ENCODE measurements at places on chromosomes 12 and 14. TPM values are rescaled to one million over a fixed set of nuclear protein-coding genes. Genes with fewer than 3 reads are reported as not detected.

GRCh38 chr14:49767270-49767570 lies 733 bp upstream of the KLHDC2 start:
- DNase-seq = no peak

- no peak for DNase-seq
Measured at GRCh38 chr14:75559045-75559444, 19.4 kb upstream of the FLVCR2 start.

GRCh38 chr12:124231980-124232653 lies 62.8 kb upstream of the RFLNA start:
- DNase-seq = peak; percentile 37

DNA sequence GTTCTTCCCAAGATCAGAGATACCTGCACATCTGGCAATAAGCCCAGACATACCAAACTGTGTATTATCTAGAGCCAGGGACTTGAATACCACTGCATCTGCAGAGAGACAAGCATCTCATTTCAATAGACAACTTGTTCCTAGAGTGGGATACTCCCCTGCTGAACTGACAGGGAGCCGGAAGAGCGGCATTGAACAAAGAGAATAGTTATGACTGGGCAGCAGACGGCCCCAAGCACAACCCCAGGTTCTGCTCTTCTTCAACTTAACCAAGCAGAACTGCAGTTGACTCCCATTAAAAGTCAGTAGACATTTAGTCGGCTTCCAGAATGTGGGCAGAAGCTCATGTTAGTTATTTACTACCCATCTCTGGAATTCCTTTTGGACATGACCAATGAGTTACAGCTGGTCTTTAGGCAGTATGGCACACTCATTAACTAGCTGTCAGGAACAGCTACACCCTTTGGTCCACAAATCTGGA lies 112.9 kb downstream of the HMGA2 start:
- DNase-seq = no peak

DNA sequence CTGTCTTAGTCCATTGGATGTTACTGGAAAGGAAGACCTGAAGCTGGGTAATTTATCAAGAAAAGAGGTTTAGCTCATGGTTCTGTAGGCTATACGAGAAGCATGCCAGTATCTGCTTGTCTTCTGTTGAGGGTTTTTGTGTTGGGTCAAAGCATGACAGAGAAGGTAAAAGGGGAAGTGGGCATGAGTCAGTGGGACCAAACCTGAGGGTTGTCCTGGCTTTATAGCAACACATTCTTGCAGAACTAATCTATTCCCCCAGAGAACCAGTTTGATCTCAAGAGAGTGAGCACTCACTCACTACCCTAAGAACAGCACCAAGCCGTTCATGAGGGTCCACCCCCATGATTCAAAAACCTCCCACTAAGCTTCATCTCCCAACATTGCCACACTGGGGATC lies 19.0 kb upstream of the KRAS start:
- no peak for DNase-seq

GRCh38 chr12:13119826-13120225 lies 16.4 kb upstream of the GSG1 start:
- DNase-seq = no peak

DNA sequence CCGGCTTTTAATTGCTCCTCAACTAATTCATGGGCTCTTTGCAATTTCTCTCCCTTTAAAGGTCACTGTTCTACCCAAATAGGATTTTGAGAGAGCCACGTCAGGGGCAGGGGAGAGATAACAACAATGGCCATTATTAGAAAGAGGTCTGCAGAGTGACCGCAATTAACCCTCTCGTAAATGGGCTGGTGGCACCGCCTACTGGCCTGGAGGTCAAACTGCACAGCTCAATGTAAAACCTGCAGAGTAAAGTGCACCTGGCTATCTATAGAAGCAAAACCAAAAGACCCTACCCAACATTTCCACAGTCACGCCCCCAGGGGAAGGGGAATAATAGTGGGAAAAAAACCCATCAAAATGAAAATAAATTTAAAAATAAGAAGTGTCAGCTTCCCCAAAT lies 21.6 kb upstream of the CLEC4E start:
- DNase-seq = no peak

GRCh38 chr14:75672605-75673192 lies 11.7 kb downstream of the TTLL5 start:
- DNase-seq = no peak

- no peak for DNase-seq
Measured at GRCh38 chr12:89072294-89073026, 279.8 kb downstream of the DUSP6 start.

DNA sequence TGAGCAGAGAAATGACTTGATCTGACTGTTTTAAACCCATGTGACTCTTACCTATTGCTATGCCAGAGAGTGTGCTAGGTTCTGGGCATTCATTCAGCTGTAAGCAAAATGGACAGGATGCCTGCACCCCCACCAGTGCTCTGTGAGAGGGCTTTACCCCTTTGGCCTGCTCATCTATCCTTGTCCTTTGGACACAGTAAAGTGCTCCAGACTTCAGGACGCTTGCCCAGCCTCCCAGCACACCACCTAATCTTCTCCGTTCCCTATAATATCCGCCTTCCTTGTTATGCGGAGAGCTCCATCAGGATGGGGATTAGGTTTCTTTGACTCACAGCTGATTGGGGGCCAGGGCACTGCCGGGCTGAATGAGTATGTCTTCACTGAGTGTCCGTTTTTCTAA lies 4.4 kb upstream of the ZNF839 start:
- DNase-seq = no peak

GRCh38 chr12:88417531-88417930 lies 162.7 kb downstream of the KITLG start:
- DNase-seq = no peak

- no peak for DNase-seq
Measured at GRCh38 chr12:130611026-130611905, 104.8 kb downstream of the RIMBP2 start.

- no peak for DNase-seq
Measured at GRCh38 chr12:104424955-104425354, 31.8 kb upstream of the CHST11 start.

- DNase-seq = peak; percentile 78
Measured at GRCh38 chr12:56119361-56119796, 1.3 kb downstream of the ZC3H10 start.

GRCh38 chr12:123115409-123116121 lies 35.3 kb downstream of the PITPNM2 start:
- peak; percentile 73 for DNase-seq

GRCh38 chr14:63605041-63605532 lies 36.6 kb downstream of the WDR89 start:
- DNase-seq = no peak

GRCh38 chr12:31853520-31853919 lies 105.7 kb upstream of the RESF1 start:
- DNase-seq = no peak

- no peak for DNase-seq
Measured at GRCh38 chr12:101782273-101782731, 43.0 kb upstream of the SYCP3 start.

GRCh38 chr12:113298861-113299545 lies 35.9 kb downstream of the SLC8B1 start:
- DNase-seq = no peak

GRCh38 chr12:1463073-1463905 lies 131.1 kb downstream of the FBXL14 start:
- DNase-seq = no peak

- no peak for DNase-seq
Measured at GRCh38 chr14:34404416-34404815, 57.6 kb downstream of the SPTSSA start.

DNA sequence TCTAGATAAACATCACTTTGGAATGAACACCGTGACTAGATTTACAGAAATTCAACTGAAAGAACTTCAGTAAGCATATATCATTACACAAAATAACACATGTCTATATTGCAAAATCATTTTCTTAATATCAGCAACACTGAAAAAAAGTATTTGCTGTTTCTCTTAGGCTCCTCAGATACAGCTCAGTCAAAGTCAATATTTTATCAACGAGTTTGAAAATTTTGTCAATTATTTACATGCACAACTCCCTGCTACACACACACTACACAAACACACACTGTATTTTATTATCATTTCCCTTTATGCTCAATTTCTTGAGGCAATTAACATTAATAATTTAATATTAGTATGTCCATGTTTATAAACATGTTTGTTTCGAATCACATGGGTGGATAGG lies 3.8 kb downstream of the PZP start:
- DNase-seq = no peak

DNA sequence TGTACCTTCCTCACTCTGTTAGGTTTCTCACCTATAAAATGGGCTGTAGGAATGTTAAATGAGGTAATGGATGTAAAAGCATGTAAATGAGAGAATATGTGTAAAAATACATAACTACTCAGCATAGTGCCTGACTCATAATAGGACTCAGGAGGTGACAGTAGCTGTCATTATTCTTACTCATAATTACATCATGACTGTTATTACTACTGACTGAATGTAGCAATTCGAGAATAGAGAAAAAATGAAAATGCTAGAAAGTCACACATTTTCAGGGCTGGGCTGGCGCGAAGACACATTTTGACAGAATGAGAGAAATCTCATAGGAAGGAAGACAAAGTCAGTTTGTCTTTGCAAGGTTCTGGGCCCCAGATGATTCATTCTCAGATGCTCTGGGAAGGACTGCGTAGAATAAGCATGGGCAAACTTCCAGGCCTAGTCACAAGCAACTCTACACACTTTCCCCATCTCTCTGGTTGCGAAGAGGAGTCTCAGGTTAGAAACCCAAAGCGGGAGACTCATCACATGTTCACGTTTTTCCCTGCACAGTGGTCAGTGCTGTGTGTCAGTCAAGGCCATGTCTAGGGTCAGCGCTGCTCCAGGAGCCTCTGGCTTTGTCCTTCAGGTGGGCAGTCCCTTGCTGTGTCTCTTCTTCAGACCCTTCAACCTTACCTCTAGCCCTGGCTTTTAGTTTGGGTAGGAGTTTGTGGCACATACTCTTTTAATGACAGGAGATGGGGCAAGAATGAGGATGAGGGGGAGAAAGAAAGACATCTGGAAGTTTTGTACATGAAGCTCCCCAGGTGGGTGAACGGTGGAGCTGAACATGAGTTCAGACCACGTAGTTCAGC lies 8.4 kb downstream of the GPRC5A start:
- DNase-seq = no peak

DNA sequence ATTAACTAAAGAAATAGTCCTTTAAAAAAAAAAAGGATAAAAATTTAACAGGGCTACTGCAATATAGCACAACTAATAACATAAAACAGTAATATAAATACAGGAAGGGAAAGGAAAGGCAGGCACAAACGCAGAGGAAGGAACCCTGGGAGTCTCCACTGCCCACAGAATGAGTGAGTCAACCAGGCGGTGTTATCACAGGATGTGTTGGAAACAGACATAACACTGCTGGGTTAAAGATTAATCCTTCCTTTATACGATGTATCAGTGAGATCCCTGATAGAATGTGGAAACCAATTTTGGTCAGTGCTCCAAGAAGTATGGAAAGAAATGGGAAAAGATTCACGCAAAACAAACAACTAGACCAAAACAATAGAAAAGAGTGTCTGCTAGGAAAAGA lies 47.9 kb downstream of the FGD6 start:
- no peak for DNase-seq

DNA sequence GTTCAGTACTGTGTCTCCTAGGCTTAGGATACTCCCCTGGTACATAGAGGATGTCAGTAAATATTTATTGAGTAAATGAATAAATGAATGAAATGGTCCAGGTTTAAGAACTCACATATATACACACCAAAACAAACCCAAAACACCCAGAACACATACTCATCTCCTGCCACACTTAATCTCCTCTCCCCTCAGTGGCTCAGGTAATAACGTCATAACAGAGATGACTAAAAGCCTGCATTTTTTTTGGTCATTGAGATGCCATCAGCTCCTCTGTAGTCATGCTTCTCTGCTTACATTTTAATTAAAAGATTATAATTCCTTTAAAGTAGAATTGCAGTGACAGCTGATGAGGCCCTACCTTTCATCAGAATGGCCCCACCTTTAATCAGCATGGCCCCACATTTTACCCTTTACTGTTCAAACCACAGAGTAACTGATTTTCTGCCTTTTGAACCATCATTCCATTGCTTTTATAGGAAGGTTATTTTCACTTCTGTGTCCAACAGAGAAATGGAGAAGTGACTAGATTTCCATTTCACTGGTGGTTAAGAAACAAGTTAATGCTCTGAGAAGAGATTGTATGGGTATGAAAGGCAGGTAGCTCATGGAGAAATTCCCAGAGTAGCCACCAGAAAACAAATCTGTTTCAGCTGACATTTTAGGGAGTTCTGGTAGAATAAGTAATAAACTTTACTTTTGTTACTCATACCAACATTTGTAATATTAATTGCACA lies 193.4 kb upstream of the ATP2B1 start:
- no peak for DNase-seq

- DNase-seq = no peak
Measured at GRCh38 chr14:102452302-102452701, 57.3 kb downstream of the ANKRD9 start.

DNA sequence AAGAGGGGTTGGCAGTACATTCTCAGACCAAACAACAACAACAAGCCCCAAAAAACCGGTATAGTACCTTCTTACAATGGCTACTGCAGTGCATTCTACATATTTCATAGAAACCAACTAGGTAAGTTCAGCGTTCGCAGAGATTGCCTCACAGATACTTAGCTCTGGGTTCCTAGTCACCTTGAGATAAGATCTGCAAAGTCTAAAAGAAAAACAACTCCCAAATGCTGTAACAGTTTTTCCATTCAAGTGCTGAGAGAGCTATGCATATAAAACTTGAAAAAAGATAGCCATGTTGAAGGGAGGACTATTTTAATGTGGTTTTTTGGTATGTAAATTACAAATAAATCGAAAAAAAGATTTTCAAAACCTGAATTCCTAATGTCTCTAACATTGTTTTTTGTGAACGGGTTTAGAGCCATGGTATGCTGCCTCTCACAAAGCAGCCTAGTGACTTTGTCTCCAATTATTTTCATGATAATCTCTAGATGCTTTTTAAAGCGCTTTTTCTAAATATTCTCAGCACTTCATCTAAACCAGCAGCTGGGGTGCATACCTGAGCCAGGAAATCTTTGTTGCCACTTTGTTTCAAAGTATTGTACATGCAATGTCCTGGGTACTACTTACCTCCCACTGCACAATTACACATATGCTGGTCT lies 56.6 kb upstream of the CRACR2A start:
- no peak for DNase-seq

DNA sequence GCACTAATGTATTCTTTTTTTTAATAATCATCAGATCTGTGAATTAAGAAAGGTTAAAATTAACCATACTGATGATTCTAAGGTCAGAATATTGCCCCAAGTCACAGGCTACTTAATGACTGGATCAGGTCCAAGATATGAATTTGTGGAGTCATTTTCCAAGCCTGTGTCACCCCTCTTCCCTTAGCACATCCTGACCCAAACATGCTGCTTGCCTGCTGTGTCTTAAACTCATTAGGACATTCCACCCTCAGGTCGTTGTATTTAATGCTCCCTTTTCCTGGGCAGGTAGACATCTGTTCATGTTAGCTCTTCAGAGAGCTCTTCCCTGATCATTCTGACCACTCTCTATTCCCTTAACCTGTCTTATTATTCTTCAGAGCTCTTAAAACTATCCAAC lies 463.5 kb upstream of the PDE3A start:
- DNase-seq = no peak

The HSPA2 gene
- polyA plus RNA-seq = 12.9 TPM

The LRRC10 gene
- not detected for polyA plus RNA-seq

The WNT1 gene
- not detected for polyA plus RNA-seq

The IKZF4 gene
- polyA plus RNA-seq = 19.7 TPM

The DDN gene
- polyA plus RNA-seq = 0.10 TPM

The ABCD4 gene
- polyA plus RNA-seq = 99.9 TPM

The NOVA1 gene
- polyA plus RNA-seq = 10.5 TPM

The EMC9 gene
- 25.5 TPM for polyA plus RNA-seq

The MYF6 gene
- polyA plus RNA-seq = 0.49 TPM

The MYO1H gene
- polyA plus RNA-seq = 0.39 TPM

The TAS2R10 gene
- polyA plus RNA-seq = 2.4 TPM

The UNC79 gene
- polyA plus RNA-seq = 0.52 TPM

The RPS6KA5 gene
- 8.8 TPM for polyA plus RNA-seq

The CNTN1 gene
- polyA plus RNA-seq = 39.5 TPM

The KLRD1 gene
- 1.0 TPM for polyA plus RNA-seq
